ENCODE measurements at places on chromosomes 4 and X.

- DNase-seq: no peak
Measured at GRCh38 chr4:7043284-7044136, at the start of gene TADA2B. Gene TADA2B, plus strand, starts transcription at chr4:7043372. Its CDS starts 208 bp downstream, at chr4:7043580.

- DNase-seq: no peak
Measured at GRCh38 chrX:153179131-153179530, at the start of gene MAGEA1. Gene MAGEA1, plus strand, starts transcription at chrX:153179284. Its CDS starts 3,106 bp downstream, at chrX:153182390.

DNA sequence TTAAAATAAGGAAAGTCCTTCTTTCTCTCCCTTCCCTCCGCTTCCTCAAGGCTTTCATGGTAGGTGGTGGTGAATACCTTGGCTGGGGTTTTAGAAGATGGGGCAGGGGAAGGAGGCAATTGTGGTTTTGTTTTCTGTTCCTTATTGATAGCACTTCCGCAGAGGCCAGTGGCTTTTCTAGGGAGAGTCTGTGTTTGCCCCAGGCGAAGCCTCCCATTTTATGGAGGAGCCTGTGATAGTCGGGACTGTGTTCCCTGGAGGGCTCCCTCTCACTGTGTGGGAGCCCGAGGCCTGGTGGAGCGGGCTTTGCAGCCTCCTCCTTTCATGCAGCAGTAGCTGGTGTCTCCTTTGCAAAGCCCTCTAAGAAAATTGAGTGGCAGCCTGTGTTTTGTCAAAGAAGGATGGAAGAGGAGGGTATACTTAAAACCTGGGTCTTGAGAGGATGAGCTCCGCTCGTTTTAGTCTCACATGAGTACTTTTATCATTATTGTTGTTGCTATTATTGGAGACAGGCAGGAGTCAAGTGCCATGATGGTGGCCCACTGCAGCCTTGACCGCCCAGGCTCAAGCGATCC is 29.8 kb upstream of the STOX2 start:
- DNase-seq: no peak

- DNase-seq: no peak
Measured at GRCh38 chr4:76704133-76704881, 193.6 kb downstream of the SOWAHB start.

GRCh38 chrX:20060961-20061748 is 55.6 kb downstream of the MAP7D2 start:
- DNase-seq: no peak

DNA sequence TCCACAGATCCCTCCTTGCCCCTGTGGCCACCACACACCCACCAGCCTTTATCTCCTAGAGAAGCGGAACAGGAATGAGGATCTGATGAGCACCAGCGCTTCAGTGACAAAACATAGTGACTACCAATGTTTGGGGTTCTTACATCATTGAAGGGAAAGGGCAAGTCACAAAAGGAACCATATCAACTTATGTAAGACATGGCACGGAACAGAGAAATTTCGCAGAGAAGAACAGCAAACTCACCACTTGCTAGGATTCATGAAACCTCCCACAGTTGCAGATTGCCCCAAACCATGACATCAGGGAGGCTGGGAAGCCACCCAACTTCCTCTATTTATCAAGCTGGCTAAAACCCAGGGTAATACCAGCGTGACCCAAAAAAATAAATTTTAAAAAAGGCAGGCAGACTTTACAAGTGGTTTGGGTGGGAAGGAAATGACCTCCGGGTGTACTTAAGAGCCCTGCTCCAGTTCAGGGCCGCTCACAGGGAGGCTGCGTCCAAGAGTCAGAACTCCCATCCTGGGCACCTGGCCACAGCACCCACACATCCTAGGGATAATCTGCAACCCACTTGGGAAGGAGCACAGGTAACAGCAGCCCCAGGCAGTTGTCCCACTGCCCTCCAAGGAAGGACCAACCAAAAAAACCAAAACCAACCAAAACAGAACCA is 36.0 kb downstream of the ADGRG2 start:
- DNase-seq: no peak

GRCh38 chrX:71616672-71617529 is 1.4 kb downstream of the CXCR3 start:
- no peak for DNase-seq

- no peak for DNase-seq
Measured at GRCh38 chr4:8723222-8723980, 130.8 kb downstream of the CPZ start.

- no peak for DNase-seq
Measured at GRCh38 chr4:48333587-48333986, 7.7 kb upstream of the SLAIN2 start.

GRCh38 chrX:30270639-30271038 is 23.7 kb downstream of the MAGEB1 start:
- no peak for DNase-seq

DNA sequence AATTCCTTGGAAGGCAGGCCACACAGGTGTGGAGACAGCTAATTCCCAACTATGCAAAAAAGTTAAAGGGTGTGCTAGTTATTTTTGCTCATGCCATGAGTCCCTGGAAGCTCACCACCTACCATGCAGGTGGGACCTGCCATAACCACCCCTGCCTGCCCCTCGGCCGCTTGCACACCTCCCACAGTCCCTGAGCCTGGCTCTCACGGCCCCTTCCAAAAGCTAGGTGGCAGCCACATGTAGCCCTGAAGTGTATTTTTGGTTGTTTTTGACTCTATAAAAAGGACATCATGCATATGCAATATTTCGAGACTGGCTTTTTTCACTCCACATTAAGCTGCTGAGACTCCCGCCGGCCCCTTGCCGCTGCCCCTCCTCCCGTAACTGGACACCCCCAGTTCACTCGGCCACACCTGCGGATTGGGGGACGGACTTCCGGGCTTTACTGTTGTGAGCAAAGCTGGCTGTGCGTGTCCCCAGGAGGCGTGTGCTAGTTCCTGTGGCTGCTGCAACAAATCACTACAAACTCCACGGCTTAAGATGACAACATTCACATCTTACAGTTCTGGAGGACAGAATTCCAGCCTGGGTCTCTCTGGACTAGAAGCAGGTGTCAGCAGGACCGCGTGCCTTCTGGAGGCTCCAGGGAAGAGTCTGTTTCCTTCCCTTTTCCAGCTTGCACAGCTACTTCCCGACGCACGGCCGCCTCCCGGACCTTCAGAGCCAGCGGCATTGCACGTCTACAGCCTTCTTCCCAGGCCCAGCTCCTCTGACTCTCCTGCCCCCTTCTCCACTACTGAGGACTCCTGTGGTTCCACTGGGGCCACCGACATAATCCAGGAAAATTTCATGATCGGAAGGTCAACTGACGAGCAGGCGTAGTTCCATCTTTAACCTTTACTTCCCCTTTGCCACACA is 24.8 kb downstream of the ZFYVE28 start:
- DNase-seq: no peak

DNA sequence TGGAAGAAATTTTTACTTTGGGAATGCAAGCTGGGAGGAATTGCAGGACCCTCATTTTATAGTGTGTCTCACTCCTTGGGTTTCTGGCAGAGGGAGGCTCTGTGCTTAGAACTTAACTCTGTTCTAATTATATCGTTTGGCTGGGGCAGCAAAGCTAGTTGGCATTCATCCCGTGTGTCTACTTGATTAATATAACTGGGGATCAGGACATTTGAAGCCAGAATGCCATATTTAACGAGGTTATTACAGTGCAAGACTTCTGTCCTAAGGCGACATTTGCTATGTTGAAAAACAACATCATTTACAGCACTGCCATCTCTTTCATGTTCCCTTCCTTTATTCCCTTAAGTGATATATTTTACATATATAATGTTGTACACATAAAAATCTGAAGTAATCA is 179.1 kb upstream of the TBC1D9 start:
- no peak for DNase-seq

DNA sequence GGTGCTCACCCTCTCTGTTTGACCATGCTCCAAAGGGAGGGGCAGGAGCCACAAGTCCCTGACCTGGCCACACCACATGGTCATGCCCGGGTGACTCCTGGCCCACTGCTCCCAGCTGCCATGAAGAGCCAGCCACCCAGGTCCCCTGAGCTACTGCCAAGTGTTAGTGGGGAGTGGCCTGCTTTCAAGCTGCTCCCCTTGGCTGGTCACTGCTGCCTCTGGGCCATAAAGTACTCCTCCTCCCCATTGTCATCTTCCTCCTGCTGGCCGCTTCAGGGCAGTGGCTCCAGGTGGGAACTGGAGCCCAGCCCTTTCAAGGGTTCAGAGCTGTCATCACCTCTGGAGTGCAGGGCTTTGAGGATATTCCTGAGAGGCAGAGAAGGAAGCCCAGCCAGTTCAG is 27.3 kb upstream of the RBBP7 start:
- no peak for DNase-seq

GRCh38 chr4:55906989-55907388 is 41.8 kb upstream of the CEP135 start:
- DNase-seq: no peak

- no peak for DNase-seq
Measured at GRCh38 chr4:142419712-142420111, 426.4 kb downstream of the INPP4B start.

DNA sequence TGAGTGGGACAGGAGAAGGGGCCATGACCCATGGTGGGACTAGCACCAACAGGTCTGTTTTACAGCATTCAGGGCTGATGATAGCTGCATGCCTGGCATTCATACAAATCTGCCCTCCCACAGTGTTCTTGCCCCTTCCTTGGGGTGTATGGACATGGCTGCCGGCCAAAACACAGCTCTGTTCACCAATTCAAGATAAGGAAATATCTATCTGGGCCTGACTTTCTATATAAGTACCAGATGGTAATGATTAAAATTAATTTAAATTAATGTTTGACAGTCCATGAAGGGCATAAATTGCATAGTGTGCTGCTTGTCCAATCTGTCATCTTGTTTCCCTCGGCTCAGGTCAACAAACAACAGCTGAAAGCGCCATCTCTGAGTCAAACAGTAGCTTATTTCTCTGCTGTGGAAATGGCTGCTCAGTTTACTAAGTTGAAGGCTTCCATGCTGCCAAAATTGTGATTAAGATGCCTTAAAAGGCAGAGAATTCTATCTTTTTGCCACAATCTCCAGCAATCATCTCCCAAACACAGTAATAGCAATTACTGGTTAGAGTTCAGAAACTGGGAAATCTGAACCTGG is 67.0 kb upstream of the TSPAN7 start:
- no peak for DNase-seq

DNA sequence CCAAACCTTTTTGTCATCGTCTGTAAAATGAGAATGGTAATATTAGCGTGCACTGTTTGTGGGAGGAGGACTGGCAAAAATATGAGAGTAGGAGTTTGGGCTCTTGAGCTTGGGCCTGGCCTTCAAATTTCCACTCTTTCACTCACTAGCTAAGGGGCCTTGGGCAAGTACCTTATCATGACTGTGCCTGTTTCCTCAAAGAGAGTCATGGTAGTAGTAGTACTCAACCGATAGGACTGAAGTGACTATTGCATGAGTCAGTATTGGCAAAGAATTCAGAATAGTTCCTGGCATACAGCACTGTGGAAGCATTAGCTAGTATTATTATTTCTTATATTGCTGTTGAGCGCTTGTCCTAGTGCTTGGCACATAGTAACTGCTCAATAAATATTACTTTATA is 16.0 kb upstream of the RBM3 start:
- DNase-seq: no peak

GRCh38 chr4:79759793-79760192 is 313.2 kb downstream of the ANTXR2 start:
- no peak for DNase-seq

DNA sequence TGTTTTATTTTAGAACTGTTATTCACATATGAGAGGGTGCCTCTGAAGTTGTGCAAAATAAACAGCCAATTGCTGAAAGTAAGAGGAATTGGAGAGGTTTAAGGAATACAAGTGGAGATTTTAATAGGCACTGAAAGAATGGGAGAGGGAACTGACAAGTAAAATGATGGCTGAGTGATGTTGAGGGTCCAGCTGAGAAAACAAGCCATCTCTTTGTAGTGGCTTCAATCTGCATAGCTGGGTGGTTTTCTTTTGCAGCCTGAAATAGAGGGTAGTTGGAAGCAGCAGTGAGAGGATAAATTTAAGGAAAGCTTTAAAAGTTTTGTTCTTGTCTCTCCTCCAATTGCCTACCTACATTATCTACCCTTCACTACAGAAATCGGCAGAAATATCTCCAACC is 106.7 kb upstream of the DGKK start:
- DNase-seq: no peak

DNA sequence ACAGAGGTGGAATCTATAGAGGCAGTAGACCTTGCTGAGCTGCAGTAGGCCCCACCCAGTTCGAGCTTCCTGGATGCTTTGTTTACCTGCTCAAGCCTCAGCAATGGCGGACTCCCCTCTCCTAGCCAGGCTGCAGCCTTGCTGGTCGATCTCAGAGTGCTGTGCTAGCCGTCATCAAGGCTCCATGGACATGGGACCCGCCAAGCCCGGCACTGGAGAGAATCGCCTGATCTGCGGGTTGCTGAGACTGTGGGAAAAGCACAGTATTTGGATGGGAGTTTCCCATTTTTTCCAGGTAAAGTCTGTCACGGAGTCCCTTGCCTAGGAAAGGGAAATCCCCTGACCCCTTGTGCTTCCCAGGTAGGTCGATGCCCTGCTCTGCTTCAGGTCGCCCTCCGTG is 124.8 kb upstream of the KLF8 start:
- DNase-seq: no peak

- no peak for DNase-seq
Measured at GRCh38 chr4:20159516-20159915, 92.2 kb upstream of the SLIT2 start.

- DNase-seq: no peak
Measured at GRCh38 chr4:76821641-76822040, 76.3 kb downstream of the SOWAHB start.

DNA sequence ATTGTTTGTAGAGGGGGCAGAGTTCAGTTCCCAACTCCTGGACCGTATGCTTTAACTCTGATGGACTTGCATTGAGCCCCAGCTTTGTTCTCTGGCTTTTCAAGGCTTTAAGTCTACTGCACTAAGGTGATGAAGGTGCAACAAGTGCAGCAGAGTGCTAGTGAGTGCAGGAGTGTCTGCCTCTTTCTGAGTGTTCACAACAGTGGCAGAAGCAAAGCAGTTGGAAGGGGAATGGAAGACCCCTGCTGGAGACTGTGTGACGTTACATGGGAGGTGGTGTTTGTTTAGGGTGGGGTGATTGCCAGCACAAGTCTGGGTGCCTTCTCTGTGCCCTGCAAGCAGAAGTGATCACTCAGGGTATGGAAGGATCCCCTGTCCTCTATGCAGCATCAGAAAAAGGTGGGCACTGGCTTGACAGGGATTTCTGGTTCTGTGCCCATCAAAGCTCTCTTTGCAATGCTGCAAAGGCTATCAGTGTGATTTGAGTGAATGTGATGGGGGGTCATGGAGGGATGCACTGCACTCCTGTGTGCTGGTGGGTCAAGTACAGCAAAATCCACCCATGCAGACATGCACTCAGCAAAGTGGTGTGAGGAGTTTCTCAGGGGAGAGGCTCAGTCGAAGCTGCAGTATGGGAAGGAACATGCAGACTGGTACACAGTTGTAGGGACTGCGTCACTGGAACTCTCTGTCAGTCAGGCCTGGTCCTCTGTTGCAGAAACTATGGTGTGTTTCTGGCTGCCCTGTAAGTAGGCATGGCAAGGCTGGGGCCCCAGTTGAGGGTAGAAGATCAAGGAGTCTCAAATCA is 70.9 kb upstream of the UGT2B7 start:
- DNase-seq: no peak

- DNase-seq: no peak
Measured at GRCh38 chr4:138405466-138405891, 163.3 kb upstream of the SLC7A11 start.

GRCh38 chr4:33425936-33426335 is 2705.8 kb downstream of the PCDH7 start:
- DNase-seq: no peak

- no peak for DNase-seq
Measured at GRCh38 chr4:183362916-183363542, 40.8 kb upstream of the CLDN24 start.

GRCh38 chr4:1728061-1728980 is 7.0 kb downstream of the TACC3 start:
- no peak for DNase-seq

GRCh38 chr4:3107691-3108121 is 33.2 kb downstream of the HTT start:
- DNase-seq: no peak
